Muscle of leg (tissue), 16 donors: ENCODE measurements at places on chromosomes 12 and 14. TPM values are rescaled to one million over a fixed set of nuclear protein-coding genes. Genes with fewer than 3 reads are reported as not detected.

DNA sequence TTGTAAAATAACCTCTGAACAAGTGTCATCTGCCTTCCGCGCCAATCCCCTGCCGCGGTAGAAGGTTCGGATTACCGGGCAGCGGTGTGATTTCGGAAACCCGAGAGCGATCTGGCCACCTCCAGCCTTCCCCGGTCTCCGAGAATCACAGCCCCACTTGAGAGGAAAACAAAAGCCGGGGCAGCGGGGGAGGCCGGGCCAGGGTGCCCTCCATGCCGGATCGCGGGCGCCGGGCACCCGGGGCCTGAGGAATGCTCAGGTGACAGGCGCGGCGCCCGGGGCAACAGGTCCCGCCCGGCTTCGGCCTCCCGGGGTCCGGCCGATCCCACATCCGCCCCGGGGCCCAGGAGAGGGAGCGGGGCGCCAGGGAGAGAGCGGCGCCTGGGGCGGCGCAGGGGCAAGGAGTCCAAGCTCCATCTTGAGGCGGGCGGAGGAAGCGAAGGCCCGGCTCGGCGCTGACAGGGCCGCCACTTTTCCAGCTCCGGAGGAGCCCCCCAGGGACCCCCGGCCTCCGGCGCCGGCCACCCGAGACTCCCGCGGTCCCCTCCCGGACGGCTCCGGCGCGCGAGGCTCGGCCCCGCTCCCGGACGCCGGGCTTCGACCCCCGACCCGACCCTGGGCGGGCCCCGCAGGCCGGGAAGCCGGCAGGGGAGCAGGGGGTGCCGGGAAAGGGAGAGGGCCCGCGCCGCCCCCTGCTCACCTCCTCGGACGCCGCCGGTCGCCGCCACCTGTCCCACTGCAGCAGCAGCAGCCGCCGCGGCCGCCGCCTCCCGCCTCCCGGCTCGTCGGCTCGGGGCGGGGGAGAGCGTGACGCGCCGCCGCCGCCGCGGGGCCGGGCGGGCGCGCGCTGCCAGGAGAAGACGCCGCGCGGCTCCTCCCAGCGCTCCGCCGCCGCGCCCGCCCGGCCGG lies at the start of gene CLIP1:
CLIP1 (minus strand) TSS at position 849 of the 909 bp plus-strand sequence. CDS start 42,217 bp downstream, outside the sequence.
- peak; percentile 81 for DNase-seq

- DNase-seq: peak; percentile 73
Measured at GRCh38 chr12:3046441-3047200, 30.6 kb upstream of the TSPAN9 start.

GRCh38 chr12:69655616-69656340 lies 43.3 kb downstream of the BEST3 start:
- DNase-seq: peak; percentile 59

Gene VSX2
- not detected for total RNA-seq

DNA sequence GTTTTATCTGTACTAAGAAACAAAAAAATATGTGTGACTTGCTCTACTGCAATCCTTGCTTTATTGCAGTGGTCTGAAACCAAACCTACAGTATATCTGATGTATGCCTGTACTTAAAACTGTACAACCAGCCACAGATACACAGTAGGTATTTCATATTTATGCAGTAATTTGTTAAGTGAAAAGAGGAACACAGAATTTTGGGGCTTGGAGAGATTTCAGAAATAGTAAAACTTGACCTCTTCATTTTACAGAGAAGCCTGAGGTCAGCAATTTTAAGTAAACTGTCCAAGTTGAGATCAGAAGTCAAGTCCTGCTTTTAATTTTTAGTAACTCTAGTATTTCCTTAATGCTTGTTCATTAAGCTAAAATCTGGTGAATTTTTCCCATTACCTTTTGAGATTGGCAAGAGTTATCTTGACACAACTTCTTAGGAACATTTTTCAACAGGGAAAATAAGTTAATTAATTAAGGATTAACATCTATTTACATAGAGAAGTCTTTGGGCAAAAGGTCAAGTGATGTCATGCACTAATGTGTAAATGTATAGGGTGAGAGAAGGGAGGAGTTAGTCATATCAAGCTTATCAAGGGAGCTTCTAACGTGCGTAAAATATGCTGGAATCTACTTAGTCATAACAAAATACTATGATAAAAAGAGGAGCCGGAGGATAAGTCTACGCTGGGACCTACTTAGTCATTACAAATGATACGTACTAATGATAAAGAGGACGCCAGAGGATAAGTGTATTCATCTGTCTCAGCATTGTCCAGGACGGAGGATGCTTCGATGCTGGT lies 66.0 kb upstream of the GTF2A1 start:
- DNase-seq: no peak

DNA sequence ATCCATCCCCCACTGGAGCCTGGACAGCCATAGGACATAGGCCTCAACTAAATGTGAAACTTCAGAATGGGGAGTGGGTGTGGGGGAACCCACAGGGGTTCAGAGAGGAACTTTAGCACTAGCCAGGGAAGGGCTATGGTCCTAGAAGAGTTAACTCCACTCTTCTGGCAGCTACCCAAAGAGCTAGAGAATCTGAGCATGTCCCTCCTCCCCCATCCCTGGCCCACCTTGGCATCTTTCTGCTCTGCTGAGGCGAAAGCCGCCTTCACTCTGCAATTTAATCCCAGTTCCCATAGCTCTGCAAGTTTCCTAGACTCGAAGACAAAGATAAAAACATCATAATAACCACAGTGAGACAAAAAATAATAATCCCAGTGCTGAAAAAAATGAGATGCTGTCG lies 214.7 kb upstream of the RTL1 start:
- DNase-seq: peak; percentile 37

Gene BCL2L14
- total RNA-seq: not detected

DNA sequence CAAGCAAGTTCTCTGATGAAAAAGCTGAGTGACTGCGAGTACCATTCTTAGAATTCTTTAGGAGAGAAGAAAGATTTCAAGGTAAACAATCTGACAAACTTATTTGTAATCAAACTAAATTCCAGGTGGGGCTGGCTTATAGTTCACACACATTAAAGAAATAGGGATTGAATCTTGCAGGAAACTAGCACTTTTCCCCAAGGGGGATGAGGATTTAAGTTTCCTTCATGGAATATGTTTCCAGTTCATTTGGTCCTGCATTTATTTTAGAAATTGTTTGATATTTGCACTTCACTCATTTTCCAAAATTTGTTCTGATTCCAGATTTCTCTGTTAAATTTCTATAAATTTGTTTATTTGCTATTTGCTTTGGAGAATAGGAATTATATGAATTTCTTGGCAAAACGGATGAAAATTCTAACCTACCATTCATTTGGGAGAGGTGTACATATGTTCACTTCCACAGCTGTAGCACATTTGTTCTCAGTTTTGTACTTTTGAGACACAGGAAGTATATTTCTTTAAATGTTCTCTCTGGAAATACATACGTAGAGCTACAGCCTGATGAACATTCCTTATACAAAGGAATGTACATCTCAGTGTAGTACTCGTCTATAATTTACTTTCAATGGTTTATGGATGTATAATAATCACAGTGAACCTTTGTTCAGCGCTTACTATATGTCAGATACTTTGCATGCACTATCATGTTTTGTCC lies 145.5 kb downstream of the AKAP6 start:
- DNase-seq: peak; percentile 59
